ENCODE measurements at places on chromosomes 4 and X.

- DNase-seq = no peak
Observed at GRCh38 chr4:123191728-123192127, 204.9 kb upstream of the SPRY1 start.

GRCh38 chrX:54042609-54043021 is 1.7 kb downstream of the PHF8 start:
- no peak for DNase-seq

DNA sequence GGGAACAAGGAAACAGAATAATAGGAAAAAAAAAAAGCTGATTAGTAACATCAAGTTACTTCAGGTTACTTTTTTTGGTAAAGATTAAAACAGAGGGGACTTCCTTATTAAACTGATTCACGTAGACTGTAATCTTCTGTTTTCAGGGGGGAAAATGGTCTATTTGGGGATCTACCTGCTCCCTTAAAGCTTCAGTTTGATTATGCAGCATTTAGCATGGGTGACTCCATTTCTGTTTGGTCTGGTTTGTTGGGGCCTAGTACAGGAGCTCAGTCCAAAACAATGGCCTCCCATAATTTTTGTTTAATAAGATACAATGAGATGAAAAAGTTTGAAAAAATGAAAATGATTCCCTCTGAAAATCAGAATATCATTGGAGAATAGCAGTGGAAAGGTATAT is 34.6 kb downstream of the TEC start:
- DNase-seq = no peak

- DNase-seq = no peak
Observed at GRCh38 chr4:20271950-20272349, 20.2 kb downstream of the SLIT2 start.

GRCh38 chr4:94974773-94975172 is 217.0 kb downstream of the BMPR1B start:
- no peak for DNase-seq

GRCh38 chrX:111869639-111870034 is 6.3 kb upstream of the TRPC5OS start:
- DNase-seq = no peak

DNA sequence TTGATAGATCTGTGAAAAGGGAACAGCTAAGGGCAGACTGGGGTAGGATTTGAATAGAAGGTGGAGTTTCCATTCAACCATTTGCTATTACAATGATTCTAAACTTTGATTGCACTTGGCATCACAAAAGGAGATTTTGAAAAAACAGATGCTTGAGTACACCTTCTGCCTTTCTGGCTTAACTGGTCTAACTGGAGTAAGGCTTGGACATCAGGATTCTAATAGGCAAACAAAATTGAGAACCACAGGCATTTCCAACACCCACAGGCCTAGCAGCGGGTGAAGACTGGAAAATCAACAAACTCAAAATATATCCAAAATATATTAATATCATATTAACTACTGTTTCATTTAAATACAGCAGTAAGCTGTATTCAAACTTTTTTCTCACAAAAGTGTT is 1.9 kb upstream of the VEGFC start:
- DNase-seq = no peak

GRCh38 chr4:108787106-108787505 is 24.3 kb upstream of the ETNPPL start:
- DNase-seq = no peak

DNA sequence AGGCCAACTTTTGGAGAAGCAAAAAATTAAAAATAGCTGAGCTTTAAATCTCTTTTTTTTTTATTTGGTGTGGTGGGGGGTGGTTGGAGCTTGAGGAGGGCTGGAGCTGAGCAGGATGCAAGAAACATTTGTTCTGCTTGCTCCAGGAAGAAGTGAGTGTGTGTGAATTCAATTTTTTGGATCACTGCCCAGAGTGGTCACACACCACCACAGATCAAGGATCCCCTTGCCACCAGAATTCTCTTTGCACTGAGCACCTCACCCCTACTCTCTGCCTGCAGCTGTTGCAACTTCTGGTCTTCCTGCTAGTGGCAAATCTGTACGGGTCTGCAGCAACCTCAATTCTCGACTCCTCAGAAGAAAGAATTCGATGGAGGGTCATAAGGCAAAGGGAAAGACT is 19.9 kb upstream of the PLP1 start:
- no peak for DNase-seq

- no peak for DNase-seq
Observed at GRCh38 chrX:16487620-16488385, 162.2 kb upstream of the S100G start.

Measured in anterior cingulate cortex (tissue), 58 donors.